NCI-H1048 (cell line): ENCODE measurements at places on chromosomes 16 and 17.

- DNase-seq: no peak
These were observed 175.4 kb downstream of the SEC14L1 start for GRCh38 chr17:77316191-77316641.

GRCh38 chr17:57699751-57700219 lies 45.3 kb downstream of the CCDC182 start:
- DNase-seq: no peak

GRCh38 chr17:44948315-44948795 lies 782 bp upstream of the KIF18B start:
- no peak for DNase-seq

DNA sequence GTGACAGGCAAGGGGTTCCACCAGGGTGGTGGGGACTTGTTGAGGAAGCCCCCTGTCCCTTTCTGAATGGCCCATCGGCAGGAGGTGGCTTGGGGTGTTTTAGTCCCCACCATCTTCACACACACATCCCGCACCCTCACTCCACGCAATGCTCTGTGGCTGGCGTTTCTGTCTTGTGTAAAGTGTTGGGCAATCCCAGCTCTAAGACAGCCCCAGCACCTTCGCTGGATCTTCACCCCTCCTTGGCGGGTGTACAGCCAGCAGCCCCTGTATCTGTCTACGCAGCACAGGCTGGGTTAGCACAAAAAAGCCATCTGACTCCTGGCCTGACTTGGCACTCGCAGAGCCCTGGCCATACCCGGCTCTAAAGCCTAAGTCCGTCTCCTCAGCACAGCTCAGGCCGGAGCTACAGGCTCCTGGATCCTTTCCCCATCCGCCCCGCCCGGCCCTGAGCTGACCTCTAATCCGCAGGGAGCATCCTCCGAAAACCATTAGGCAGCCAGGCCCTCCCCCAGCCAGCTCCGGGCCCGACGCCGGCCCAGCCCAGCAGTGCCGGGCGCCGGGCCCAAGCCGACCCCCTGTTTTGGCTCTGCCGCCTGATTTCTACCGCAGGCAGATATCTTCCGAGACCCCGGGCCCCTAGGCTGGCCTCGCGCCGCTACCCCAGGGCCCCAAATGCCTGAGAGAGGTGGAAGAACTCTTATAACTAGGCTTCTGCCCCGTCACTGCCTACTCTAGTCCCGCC lies 42.4 kb upstream of the TAC4 start:
- DNase-seq: no peak

- no peak for DNase-seq
These were observed 153.3 kb downstream of the WWOX start for GRCh38 chr16:78252757-78253156.

- DNase-seq: no peak
These were observed 1.2 kb upstream of the ZNF652 start for GRCh38 chr17:49363251-49363650.

DNA sequence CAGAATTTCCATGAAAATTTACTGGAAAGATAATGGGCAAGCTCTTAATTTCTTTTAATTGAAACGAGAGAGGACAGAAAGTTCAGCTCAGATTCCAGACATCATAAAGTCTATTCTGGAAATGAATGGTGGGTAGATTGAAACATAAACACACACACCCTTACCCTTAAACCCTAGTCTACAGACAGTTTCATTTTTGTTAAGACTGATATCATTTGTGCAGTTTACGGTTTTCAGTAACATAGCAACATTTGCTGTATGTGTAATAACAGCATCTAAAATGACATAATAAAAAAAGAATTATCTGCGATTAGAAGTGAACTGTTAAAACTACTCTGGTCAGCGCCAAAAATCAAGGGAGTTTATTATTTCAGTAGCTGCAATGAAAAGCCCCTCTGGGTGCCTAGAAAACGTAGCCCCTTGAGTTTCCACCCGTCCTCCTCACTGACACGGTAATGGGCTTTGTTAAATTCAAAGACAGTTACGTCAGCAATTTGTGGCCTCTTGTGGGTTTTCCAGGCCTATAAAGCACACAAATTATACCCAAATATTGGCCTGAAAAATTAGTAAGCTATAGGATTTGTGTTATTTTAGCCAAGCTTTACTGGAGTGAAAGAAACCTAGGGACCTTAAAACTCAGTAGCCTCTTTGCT lies 520.6 kb upstream of the SOX9 start:
- no peak for DNase-seq

DNA sequence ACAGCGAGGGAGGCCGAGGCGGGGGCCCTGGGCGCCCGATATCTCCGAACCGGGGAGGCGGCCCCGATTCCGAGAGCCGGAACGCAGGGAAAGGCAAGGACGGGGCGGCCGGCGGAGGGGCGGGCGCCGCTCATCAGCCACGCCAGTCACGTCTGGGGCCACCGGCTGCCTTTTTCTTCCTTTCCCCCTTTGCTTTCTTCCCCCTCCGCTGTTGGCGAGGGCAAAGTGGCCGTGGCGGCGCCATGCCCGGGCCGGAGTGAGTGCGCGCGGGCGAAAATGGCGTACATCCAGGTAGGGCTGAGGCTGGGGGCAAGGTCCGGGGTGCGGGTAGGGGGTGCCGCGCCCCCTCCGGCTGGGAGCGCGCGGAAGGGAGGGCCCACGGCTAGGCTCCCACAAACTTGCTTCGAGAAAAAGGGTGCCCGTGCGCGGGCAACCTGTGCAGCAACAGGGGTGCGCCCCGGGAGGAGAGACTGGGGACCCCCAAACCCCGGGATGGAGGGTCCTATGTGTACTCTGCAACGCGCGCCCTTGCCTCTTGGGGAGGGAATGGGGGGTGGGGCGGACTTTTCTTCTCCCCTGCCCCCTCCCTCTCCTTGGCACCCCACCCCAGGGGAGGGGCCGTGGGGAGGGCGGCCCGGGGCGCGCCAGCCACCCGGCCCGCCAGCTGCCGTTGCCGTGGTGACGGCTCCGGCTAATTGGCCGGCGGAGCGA lies 486 bp downstream of the SYT17 start:
- DNase-seq: no peak

DNA sequence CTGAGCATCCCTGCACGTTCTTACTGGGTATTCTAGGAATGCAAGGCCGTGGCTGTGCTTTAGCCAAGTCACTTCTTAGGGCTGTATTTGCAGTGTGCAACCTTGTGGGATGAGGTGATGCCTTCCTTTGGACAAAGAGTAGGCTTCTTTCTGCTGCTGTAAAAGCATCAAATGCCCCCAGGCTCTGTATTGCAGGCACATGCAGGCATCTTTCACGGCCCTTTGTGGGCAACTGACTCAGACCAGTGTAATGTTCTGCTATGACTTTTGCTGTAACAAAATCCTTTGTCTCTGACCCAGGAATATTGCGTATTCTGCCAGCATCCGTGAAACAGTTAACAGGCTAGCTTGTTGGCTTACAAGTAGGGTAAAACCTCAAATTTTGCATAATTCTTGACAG lies 30.9 kb upstream of the GCSH start:
- no peak for DNase-seq

GRCh38 chr17:65020284-65020683 lies 36.3 kb downstream of the GNA13 start:
- DNase-seq: no peak

DNA sequence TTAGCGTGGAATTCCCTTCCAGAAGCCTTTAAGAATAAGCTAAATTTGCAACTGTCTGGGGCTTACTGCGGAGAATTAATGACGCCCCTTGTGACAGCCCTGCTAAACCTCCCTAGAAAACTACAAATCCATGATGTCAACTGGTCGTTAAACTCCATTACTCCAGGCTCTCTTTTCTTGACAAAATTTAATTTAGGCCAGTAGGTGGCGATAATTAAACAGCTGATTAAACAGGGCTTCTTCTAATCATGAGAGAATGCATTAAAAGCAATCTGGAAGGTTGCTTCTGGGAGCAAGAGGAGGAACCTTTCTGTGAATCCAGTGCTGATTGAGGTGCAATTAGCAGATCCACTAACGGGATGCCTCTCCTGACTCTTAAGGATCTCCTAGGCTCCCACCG lies 8.1 kb upstream of the NLRP1 start:
- no peak for DNase-seq

DNA sequence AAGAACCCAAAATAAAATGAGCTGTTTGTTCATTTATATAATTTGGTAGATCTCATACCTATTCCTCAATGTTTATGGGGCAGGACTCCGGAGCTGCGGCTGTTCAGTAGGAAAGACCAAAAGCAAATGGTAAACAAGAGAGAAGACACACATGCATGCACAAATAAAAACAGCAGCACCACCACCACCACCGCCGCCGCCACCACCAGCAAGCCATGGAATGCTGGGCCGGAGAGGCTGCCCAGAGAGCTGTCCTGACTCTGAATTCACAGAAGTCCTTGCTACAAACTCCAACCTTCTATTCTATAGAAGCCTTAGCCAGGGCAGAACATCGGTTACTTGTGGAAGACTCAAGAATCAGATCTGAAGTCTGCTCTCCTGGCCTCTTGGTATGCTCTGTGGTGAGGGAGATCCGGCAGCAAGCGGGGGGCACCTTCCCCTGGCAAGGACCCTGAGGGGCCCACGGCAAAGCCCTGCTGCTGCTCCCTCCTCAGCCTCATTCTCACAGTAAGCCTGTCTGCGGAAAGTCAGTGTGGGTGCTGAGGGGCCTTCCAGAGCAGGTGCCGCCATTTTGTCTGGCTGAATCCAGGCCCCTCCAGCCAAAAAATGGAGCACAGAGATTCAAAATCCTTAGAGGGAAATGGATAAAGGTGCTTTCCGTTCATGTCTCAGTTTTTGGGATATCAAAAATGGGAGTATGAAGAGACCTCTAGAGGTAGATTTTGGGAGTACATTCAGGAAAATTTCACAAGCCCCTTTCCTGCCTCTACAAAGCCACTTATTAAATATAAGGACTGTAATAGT lies 6.4 kb upstream of the FOXJ1 start:
- DNase-seq: no peak

GRCh38 chr17:21686165-21687015 lies 5.9 kb upstream of the KCNJ18 start:
- DNase-seq: no peak

GRCh38 chr16:66832190-66832589 lies 1.4 kb upstream of the NAE1 start:
- no peak for DNase-seq

- DNase-seq: no peak
These were observed 36.4 kb downstream of the HEATR3 start for GRCh38 chr16:50102051-50102746.

DNA sequence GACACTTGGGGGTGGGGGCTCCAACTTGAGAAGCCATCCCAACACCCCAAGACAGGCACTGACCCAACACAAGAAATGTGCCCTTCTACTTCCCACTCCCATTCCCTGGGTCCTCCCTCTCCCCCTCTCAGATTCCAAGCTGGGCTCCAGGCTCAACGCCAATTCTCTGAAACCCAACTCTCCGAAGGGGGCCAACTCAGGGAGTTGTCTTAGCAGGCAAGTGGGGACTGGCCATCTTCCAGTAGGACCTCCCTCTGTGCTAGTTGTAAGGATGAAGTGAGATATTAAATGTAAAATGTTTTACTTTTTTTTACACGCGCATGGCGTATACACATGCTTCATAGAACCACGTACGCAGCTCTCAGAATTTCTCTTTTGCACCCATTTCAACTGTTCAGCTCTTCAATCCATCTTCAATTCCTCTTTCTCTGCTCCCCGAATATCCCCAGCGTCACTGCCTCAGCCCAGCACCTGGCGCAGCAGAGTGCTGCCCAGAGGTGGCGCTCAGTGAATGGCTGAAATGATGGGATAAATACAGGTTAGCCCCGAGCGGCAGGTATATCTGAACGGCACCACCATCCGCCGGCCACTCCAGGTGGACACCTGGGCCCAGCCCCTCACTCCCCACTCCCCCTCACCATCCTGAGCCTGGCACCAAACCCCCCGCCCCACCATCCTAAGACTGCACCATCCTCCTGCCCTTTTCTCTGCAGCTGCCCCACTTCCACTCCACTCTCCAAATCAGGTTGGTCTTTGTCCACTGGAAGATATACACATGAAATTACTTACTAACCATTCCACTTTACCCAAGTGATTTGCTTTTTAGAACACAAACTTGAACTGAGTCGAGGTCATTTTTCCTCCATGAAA lies 43.9 kb upstream of the TNRC6C start:
- DNase-seq: no peak

DNA sequence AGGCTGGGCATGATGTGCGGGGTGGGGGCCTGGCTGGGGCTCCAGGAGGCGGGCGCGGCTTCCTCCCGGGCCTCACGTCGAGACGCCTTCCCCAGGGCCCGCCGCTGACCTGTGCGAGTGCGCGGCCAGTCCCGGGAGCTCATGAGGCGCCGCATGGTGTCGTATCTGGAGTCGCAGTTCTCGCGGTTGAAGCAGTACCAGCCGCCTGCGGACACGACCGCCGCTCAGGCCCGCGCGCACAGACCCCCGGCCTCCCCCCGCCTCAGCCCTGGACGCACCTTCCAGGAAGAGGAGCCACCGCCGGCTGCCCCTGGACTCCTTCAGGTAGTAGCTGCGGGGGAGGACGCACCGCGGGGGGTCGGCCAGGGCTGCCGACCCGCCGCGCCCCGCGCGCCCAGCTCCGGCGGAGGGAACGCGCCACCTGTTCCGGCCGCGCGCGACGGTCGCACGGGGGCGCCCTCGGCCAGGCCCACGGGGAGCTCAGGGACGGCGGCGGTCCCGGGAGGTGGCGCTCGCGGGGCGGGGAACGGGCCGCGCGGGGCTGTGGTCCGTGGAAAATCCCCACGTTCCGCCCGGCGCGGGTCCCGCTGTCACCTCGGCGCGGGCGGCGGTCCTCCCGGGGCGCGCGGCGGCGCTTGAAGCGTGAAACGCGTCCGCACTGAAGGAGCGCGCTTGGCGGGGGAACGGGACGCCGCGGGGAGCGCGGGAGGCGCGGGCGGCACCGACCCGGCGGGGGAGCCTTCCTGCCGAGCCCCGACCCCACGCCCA lies 1.4 kb downstream of the NOTUM start:
- DNase-seq: no peak

DNA sequence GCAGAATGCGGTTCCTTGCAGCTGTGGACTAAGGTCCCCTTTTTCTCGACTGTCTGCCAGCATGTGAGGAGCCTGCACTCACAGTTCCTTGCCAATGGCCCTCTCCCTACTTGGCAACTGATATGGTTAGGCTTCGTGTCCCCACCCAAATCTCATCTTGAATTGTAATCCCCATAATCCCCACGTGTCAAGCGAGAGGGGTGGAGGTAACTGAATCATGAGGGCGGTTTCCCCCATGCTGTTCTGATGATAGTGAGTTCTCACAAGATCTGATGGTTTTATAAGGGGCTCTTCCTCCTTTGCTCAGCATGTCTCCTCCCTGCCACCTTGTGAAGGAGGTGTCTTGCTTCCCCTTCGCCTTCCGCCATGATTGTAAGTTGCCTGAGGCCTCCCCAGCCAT lies 19.9 kb downstream of the CIAPIN1 start:
- no peak for DNase-seq

- DNase-seq: no peak
These were observed 9.2 kb upstream of the MYO18A start for GRCh38 chr17:29189355-29189754.

DNA sequence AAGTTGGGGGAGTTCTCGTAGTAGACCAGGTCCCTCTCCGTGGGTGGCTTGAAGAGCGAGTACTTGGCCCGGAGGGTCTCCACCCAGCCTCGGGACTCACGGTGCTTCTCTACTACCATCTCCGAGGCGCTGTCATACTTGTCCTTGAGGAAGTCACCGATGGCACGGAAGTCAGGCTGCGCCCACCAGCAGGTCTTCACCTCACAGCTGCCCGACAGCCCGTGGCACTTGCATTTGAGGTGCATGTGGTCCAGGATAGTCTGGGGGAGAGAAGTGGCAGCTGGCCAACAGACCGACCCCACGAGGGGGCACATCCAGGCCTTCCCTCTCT lies 50.0 kb downstream of the WNT3 start:
- DNase-seq: no peak

- no peak for DNase-seq
These were observed 52.1 kb downstream of the KLHDC4 start for GRCh38 chr16:87713451-87714229.

- DNase-seq: no peak
These were observed 1.8 kb downstream of the ST3GAL2 start for GRCh38 chr16:70437017-70437581.

GRCh38 chr16:16075488-16076422 lies 126.3 kb downstream of the ABCC1 start:
- DNase-seq: no peak
